ENCODE measurements at places on chromosomes 5 and 9.

DNA sequence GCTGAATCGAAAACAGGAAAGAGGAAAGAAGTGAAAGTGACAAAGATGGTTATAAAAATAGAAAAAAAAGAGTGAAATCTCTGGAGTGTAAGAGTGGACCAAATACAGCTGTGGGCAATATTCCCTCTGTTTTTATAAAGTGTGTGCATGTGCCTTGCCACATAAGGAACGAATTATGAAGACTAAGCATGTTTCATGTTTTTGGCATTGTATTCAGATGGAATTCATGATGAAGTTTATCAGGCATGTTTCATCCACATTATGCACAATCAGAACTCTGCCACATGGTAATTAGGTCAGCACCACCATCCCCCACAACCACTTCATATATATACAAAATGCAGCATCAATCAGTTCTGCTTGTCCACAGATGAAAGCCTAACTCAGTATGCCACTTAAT, 348.0 kb downstream of the ZNF608 start:
- no peak for DNase-seq

GRCh38 chr5:124404796-124405195, 341.6 kb downstream of the ZNF608 start:
- no peak for DNase-seq

DNA sequence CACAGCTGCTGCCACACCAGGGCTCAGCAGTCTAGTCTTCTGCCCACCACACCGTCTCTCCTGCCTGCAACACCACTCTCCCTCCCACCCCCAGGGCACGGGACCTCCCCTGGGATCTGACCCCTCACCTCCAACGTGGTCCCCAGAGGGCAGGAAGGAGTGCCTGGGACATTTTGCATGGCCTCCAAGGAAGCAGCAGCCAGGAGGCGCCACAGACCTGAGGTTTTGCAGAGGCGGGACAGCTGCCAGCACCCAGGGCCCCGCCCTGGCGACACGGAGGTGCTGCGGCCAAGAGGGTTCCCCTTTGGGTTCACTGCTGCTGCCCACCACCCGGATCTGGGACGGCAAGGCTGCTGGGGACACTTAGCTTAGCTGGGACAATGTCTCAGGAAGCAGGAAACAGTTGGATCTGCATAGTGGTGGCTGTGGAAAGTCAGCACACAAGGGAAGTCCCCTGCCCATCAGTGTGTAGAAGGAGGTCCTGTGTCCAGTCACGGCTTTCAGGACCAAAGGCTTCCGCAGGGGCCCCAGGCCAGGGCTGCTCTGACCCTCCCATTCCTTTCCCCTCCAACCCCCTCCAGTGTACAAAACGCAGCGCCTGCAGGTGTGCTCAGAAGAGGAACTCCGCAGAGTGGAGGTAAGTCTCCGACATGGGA, 13.8 kb downstream of the PROP1 start:
- no peak for DNase-seq

DNA sequence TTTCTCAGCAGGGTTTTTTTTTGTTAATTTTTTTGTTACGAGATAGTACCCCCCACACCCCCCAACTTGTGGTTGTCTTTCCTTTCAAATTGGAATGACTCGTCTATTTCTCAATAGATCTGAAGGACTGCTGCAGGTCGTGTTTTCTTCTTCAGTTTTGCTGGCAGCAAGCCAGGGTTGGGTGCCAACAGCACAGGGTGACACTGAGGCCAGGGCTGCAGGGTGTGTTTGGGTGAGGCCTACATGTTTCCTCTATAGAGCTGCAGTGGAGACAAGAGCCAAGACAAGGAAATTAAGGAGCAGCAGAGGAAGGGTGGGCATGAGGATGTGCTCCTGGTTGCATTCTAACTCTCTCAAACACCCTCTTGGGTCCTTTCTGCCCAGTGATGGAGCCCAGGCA, 52.2 kb downstream of the NXNL2 start:
- DNase-seq, result no peak

- no peak for DNase-seq
These were observed 330.6 kb downstream of the NR2F1-AS1 start for GRCh38 chr5:93250424-93250823.

GRCh38 chr5:77210091-77210963, at the start of gene PDE8B:
Gene PDE8B, plus strand, starts transcription at chr5:77210680. Its CDS starts 246 bp downstream, at chr5:77210926.
- DNase-seq, result no peak
